ENCODE measurements at places on chromosomes 12 and 14.

GRCh38 chr12:125936502-125936901, 871.3 kb downstream of the AACS start:
- no peak for DNase-seq

DNA sequence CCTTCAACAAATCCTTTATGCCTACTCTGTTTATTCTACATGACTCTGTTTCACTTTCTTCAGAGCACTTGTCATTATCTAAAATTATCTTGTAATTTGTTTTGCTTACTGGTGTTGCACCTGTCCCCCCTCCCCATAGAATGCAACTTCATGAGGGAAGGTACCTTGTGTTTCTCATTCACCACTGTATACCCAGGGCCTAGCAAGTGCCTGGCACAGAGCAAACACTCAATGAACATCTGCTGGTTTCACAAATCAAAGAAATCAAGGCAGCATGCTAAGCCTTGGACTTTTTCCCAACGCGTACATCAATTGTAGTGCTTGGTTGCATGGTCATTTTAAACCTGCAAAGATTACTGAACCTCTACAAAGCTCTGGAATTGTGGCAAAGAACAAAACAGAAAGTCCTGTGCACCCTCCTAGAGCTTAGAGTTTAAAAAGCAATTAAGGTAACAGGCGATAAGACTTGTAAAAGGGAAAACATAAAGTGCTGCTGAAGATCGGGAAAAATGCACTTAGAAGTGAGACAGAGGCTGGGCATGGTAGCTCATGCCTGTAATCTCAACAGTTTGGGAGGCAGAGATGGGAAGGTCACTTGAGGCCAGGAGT, 479.1 kb downstream of the MED13L start:
- DNase-seq, result no peak

GRCh38 chr12:33314223-33314622, 125.4 kb downstream of the SYT10 start:
- no peak for DNase-seq

DNA sequence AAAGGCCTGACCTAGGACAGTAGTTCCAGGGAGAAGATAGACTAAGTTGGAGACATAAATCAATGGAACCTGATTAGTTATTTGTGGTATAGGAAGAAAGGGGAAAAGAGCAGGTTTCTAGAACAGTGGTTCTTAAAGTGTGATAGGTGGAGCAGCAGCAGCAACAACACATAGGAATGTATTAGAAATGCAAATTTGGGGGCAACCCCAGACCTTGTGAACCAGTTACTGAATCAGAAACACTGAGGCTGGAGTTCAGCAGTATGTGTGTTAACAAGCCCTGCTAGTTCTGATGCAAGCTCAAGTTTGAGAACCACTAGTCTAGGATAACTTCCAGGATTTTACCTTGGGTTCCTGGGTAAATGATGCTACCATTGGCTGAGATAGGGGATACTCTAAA, 308.7 kb downstream of the EMP1 start:
- DNase-seq, result no peak

DNA sequence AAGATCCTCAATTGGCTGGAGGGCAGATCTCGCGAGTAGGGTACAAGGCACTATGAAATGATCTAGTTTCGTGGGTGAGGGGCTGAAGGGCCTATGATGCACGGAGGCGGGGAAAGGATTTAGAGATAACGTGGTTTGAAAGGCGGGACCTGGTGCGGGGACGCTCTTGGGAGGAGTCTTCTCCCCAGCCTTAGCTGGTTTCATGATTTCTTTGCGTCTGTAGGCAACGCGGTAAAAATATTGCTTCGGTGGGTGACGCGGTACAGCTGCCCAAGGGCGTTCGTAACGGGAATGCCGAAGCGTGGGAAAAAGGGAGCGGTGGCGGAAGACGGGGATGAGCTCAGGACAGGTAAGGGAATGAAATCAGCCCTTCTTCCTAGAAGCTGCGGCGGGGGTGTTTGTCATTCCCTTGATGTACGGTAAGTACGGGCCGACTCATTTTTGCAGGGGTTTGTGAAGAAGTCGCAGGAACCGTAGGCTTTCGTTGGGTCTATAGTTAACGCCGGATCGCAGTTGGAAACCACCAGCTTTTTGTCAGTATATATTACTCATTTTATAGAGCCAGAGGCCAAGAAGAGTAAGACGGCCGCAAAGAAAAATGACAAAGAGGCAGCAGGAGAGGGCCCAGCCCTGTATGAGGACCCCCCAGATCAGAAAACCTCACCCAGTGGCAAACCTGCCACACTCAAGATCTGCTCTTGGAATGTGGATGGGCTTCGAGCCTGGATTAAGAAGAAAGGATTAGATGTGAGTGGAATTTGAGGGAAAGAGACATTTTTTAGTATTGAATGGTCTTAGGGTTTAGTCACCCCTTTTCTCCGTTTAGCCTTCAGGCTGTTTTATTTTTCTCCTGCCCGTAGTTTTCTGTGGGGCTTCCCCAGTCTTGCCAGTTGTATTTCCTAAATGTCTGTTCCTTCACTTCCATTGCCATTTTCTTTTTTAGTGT, 602 bp downstream of the APEX1 start:
- peak; percentile 50 for DNase-seq

- no peak for DNase-seq
These were observed 15.6 kb downstream of the CLECL1 start for GRCh38 chr12:9717070-9717925.

- no peak for DNase-seq
These were observed 49.6 kb downstream of the GRIP1 start for GRCh38 chr12:66629138-66629870.

DNA sequence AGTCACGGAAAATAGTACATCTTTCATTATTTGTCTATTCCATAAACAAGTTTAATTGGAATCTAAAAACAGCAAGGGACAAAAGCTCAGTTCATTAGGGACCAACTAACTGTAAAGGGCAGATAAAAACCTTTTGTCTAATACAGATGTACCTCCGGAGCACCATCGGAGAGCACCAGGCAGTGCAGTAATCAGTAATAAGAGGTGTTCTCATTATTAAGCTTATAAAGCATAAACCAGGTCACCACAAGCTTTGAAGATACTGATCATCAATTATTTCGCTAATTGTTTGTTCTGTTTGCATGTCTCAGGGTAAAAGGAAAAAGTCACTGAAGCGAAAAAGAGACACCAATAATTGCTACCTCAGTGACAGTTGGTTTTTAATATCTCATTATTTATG, 207.3 kb upstream of the PRKD1 start:
- no peak for DNase-seq

- DNase-seq, result no peak
These were observed 84.8 kb downstream of the PRKCH start for GRCh38 chr14:61406198-61406597.

DNA sequence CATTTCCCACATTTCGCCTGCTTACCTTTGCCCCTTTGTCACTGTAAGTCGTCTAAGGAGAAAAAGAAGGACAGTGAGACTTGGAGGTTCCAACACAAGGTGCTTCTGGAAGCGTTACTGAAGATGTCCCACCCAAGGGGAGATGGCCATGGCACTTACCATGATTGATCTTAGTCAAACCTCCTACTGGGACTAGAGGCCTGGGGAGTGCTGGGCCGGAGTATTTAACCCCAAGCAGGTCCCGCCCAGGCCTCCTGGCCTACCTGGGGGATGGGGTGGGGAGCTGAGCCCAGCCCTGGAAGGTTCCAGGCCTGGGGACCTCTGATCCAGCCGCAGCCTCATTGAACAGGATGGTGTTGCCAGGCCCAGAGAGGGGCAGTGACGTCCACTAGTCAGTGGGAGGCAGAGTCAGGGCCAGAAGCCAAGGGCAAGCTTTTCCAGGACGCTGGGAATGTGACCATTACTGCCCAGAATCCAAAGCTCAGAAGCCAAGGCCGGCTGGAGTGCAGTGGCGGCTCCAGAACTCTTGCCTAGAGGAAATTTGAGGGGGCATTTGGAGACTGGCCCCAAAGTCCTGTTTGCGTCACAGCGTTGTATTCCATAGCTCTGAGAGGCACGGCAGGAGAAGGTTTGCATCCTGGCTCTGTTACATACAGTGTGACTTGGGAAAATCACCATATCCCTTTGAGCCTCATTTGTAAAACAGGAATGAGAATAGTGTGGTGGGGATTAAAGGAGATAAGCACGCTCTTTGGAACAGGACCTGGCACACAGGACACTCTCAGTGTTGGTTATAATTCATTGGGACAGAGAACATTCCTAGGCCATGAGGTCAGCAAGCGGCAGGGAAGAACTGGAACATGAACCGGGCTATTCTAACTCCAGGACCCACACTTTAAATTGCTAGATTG, at the start of gene HPD:
HPD (minus strand) TSS at position 198 of the 911 bp plus-strand sequence; CDS start at position 162, 36 bp downstream.
- no peak for DNase-seq

- no peak for DNase-seq
These were observed 845 bp upstream of the AHNAK2 start for GRCh38 chr14:104978746-104979691.

GRCh38 chr12:56257071-56257470, 1.1 kb downstream of the ANKRD52 start:
- DNase-seq, result no peak

DNA sequence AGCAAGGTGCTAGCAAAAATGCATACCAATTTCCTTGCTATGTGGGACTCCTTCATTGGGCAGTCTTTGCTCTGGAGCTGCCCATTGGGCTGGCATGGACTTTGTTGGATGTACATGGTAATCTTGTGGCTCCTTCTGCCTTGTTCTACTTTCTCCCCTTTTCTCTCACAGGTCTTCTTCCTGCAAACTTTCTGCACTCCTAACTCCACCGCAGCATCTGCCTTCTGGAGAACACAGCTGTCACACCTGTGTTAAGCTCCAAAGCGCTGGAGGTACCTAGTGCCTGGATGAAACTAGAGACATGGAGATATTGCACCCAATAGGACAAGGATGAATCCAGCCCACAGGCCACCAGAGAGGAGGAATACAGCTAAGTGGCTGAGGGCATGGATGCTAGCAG, 60.7 kb upstream of the CCND2 start:
- no peak for DNase-seq

DNA sequence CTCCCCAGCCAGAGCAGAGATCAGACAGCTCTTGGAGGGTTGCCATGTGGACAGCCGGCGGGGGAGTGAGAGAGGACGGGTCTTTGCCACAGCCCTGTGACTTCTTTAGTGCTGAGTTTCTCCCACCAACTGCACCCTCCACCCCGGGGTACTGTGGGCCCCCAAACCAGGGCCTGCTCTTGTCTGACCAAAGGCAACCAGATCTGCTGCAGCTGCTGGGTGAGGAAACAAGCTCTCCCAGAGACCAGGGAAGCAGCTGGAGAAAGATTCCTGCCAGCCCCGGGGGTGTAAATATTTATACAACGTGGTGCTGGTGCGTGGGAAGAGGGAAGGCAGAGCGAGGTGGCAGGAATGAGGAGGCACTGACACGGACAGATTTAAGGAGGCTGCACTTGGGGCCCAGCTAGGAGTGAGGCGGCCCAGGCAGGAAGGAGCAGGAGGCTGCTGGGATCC, 14.3 kb upstream of the ZFP36L1 start:
- DNase-seq, result no peak

DNA sequence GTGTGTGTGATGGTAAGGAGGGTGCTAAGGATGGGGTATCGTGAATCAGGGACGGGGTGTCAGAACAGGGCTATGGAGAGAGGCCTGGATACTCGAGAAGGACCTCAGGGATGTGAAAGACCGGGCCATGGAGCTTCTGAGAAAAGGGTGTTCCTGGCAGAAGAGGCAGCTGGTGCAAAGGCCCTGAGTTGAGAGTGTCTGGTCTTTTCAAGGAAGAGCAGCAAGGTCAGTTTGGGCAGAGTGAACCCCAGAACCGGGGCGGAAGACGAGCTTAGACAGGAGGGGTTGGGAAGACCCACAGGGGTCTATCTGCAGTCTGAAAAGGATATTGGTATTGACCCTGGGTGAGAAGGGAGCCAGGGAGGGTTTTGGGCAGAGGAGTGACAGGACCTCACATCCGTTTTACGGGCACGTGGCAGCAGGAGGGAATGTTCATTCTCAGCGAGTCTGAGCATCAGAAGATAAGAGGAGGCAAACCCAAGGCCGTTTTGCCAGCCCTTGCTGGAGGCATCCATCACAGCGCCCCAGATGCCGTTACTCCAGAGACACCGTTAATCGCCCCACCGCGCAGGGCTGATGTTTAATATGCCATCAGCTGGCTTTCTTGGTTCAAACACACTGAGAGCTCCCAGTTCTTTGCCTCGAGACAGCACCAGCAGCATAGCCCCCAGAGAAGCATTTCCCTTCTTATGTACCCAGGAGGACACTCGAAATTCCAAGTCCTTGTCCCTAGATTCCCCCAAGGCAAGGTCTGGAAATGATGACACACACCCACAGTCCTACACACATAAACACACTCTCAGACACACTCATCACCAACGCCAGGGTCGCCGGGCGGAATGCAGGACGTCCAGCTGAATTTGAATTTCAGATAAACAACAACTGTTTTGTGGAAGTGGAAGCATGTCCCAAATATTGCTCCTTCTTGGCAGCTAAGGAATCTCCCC, 41.4 kb upstream of the EML1 start:
- no peak for DNase-seq

DNA sequence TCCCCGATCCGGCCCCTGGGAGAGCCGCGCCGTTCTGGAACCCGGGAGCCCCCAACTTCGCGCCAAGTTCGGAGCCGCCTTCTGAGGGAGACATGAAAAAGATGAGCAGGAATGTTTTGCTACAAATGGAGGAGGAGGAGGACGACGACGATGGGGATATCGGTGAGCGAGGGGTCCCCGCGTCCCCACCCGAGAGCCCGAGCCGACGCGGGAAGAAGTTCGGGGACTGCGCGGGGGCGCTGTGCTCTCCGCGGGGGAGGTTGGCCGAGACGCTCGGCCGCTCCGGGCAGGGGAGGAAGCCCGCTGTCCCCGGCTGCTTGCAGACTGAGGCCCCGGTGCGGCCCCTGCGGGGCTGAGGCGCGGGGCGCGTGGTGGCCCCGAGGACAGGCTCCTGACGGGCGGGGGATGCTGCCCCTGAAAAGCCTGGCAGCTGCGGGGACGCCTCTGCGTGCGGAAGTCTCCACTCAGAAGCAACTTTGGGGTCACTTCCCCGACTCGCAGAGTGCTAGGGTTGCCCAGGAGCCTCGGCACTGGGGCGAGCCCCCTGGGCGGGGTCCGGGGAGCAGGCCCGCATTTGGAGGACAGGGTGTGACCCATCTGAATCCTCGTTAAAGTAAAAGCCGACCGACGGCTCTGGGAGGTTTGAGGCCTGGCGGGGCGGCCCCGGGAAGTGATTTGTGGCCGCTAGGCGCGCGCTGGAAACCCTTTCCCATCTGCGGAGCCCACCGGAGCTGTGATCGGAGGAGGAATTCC, 511 bp downstream of the ANO6 start:
- peak; percentile 12 for DNase-seq

DNA sequence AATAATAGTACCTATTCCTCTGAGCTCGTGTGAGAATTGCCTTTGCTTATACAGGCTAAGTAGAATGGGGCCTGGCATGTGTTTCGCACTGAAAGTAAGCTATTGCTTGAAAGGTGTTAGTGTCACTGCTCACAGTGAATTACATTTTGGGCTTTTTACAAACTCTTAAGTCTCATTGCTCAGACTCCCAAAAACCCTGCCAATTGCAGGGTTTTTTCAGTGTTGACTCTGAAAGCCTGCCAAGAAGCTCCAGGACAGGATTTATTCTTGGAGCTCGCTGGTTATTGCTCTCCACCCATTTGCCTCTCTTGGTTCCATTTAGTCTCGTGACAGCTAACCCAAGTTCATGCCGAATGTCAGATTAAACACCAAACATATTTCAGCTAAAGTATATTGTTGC, 39.8 kb downstream of the NOPCHAP1 start:
- DNase-seq, result no peak

- DNase-seq, result no peak
These were observed 96.9 kb downstream of the RAD51B start for GRCh38 chr14:67916430-67916829.

GRCh38 chr12:77893918-77894317, 63.2 kb downstream of the NAV3 start:
- DNase-seq, result no peak

- no peak for DNase-seq
These were observed 53.9 kb downstream of the MDM2 start for GRCh38 chr12:68861890-68862289.

- DNase-seq, result no peak
These were observed 125.1 kb downstream of the GPR65 start for GRCh38 chr14:88130057-88130432.
